ENCODE measurements at places on chromosomes 12 and 14.
A peak's percentile ranks its signal among the peaks of the same experiment; 100 is the strongest.

DNA sequence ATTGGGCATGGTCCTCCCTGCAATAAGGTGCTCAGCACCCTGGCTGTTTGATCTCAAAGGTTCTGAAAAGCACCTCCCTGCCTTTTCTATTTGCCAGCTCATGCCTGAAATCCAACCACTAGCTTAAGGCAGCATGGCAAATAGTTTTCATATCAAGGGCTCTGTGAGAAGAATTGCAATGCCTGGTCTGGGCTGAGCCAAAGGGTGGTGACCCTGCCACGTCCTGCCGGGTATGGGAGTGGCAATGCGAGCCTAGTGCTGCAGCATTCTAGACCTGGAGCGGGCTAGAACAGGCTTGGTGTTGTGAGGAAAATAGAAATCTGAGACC is 2.3 kb upstream of the SCNN1A start:
- no peak for DNase-seq

- no peak for DNase-seq
These were observed 18.8 kb downstream of the GNG2 start for GRCh38 chr14:51879170-51879569.

DNA sequence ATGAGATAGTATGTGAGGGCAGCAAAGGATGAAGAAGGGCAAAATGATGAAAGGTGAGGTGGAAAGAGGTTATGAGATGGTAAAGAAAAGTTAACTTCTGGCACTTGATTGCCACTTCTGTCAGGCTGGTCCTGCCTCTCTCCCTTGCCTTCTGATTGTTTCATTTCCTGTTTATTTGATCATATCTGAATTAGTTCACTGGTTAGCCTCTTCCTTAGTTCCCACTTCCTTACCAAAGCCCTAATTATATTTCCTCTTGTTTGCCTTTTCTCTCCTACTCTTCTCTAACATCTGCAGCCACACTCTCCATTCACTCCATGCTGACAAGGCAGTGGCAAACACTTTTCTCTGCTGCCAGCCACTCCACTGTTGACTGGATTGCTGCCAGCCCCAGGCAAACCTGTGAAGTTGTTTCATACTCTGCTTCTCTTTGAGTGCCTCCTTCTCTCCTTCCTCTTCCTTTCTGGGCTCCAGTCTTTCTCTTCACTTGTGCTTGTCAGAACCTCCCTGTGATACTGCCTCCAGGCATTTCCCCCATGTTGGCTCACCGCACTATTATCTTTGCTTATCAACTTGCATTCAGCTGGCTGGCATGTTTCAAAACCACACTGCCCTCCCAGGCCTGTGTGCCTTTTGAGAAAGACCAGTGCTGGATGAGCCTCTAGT is 8.1 kb downstream of the PNP start:
- DNase-seq = peak; percentile 72

DNA sequence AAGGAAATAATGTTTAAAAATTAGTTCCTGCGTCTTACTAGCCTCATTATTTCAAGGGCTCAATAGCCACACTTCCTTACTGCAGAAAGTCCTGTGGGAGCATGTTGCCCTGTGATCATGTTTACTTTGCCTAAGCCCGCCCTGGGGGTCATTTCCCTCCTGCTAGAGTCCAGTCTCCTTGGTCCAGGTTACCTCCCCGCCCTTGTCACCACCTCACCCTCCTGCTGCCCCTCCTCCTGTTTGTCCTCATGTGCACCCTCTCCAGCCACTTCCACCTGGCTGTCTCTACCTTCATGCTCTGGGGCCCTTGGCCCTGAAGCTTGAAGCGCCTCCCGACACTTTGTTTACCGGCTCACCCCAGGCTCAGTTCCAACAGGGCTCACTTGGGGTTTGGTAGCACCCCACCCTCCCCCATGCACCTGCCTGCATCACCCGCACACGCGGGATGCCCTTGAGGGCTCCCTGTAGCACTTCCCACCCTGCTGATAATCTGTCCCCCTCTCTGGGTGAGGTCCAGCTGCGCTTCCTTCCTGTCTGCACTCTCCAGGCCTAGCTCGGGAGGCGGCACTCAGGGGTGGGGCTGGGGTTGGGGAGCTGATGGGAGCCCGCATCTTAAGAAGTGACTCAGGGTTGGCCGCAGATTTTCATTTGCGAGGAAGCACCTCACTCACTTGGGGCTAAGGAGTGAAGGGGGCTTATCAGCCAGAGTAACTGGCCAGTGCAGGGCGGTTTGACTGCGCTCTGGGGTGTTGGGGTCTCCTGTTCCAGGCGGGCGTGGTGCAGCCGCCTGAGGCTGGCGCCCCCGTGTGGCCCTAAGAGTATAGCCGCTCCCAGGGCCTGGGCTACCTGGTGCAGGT is 40.1 kb downstream of the SMIM41 start:
- no peak for DNase-seq

DNA sequence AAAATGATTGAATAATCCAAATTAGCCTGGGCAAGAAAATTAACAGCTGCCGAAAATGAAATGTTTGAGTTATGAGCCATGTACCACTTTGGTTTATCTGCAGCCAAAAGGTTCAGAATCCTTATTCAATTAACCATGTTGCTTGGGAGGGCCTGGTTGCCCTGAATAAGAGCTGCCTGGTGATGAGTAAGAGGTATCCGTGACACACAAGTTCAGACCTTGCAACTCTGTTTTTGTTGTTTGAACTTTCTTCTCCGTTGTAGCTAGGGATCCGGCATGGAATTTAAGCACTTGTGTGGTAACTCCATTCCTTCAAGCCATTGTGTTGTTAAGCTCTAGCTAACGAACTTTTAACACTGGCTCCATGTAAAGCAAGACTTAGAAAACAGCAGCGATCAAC is 35.7 kb downstream of the FOXA1 start:
- DNase-seq = no peak

DNA sequence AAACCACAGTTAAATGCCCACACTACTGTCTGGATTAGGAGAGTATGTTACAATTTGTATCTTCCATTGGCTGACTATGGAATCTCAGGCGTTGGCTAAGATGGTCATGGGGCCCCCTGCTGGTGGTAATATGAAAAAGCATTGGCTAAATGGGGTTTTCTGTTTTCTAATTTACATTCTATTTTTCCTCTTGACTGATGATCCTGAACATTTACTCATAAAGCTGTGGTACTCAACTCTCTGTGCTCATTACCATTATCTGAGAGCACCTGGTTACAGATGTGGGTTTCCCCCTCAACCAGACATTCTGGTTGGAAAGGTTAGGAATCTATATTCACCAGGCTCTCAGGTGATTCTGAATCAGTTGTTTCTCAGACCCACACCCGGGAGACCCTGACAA is 64.8 kb downstream of the WSCD2 start:
- DNase-seq = no peak

- no peak for DNase-seq
These were observed 63.9 kb downstream of the BICD1 start for GRCh38 chr12:32170437-32170998.

DNA sequence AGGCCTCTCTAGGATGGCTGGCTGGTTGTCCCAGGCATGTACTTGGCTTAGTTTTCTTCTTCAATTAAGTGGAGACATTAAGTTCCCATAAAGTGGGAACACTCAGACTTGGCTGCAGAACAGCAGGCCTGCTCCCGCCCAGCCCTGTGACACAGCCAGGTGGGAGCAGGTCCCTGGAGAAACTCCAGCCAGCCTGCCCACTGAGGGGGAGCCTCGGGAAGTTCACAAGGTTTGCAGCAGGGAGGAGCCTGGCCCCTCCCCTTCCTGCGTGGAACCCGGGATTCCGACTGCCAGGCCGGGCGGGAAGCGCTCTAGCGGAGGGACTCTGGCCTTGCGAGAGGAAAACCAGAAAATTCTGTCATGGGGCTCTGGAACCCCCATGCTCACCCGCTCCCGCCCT is 98.3 kb upstream of the EVL start:
- no peak for DNase-seq

- DNase-seq = no peak
These were observed 122.8 kb downstream of the VRK1 start for GRCh38 chr14:96920023-96920422.
